ENCODE measurements at places on chromosomes 4 and X.
A peak's percentile ranks its signal among the peaks of the same experiment; 100 is the strongest.

GRCh38 chrX:40530509-40530908 is 50.3 kb upstream of the ATP6AP2 start:
- no peak for DNase-seq

DNA sequence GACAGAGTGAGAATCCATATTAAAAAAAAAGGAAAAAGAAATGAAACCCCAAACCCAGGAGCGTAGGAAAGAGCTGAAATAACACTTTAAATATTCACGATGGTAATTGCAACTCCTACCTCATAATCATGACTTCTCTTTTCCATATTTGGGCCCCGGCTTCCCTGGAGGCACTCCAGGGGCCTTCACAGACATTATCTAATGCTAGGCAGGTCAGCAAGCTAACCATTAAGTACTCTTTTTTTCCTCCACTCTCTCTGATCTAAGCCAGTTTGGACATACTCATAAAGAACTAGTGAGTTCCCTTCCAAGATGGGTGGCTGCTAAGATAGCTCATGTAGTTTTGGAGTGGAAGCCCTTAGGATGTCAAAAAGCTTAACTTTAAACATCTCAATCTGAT is 83.2 kb downstream of the SH3KBP1 start:
- DNase-seq = no peak

DNA sequence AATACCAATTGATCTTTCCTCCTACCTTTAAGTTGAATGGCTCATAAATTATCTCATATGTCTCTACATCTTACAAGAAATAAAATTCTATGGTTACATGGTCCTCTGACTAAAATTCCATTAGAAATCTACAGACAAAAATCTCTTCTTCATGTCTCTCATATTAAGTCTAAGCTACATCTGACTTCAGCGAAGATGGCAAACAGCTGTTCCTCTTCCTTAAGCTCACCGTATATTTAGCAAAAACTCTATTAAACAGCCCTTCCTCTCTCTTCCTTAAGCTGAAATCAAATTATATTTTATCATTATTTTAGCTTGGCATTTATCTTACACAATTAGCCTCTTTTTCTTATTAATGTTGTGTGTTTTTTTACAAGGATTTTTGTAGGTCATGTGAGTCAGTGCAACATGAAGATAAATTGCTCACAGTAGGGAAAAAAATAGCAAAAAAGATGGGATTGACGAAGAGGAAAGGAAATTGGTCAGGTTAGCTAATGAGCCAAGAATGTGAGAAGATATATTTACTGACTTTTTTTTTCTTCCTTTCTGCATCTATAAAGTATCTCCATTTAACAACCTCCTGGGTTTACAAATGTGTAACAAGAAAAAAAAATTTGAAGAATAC is 2412.8 kb downstream of the ARAP2 start:
- no peak for DNase-seq

DNA sequence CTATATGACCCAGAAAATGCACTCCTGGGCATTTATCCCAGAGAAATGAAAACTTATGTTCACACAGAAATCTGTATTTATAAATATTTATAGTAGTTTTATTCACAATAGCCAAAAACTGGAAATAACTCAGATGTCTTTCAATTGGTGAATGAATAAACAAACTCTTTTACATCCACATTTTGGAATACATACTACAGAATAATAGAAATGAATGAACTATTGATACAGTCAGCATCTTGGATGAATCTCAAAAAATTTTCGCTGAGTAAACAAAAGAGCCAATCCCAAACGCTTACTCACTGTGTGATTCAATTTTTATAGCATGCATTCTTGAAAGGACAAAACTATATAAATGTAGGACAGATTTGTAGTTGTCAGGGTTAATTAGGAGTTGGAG is 75.1 kb upstream of the HTR2C start:
- no peak for DNase-seq

GRCh38 chr4:7295911-7296660 is 103.7 kb downstream of the SORCS2 start:
- DNase-seq = peak; percentile 22

DNA sequence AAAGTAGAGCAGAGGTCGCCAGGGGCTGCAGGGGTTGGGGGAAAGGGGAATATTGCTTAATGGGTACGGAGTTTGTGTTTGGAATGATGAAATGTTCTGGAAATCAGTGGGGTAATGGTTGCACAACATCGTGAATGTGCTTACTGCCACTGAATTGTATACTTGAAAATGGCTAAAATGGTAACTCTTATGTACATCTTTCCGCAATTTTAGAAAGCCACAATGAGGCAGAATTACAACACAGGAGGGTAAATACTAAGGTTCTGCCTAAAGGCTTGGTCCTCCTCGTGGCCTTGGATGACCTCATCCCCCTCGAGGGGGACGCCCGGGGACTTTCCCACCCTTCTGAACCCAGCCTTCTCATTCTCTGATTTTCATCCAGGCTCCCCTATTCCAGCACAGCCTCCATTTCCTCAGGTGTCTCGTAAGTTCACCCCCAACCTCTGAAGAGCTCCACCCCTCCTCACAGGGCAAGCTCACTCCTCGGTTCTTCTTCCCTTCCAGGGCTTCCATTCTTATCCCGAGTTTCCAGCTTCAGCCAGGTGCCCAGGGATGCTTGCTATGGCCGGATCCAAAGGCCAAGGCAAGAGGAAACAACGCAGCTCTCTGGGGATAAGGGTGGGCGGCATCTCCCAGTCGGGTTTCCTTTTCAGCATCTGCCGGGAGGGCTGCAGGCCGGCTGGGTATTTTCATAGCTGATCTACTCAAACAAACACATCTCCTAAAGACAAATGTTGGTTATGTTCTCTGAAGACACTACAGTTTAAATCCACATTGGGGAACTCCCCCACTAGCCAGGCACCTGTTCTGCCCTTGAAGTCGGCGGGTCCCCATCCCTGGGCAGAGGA is 71.3 kb upstream of the ACSL1 start:
- DNase-seq = no peak

DNA sequence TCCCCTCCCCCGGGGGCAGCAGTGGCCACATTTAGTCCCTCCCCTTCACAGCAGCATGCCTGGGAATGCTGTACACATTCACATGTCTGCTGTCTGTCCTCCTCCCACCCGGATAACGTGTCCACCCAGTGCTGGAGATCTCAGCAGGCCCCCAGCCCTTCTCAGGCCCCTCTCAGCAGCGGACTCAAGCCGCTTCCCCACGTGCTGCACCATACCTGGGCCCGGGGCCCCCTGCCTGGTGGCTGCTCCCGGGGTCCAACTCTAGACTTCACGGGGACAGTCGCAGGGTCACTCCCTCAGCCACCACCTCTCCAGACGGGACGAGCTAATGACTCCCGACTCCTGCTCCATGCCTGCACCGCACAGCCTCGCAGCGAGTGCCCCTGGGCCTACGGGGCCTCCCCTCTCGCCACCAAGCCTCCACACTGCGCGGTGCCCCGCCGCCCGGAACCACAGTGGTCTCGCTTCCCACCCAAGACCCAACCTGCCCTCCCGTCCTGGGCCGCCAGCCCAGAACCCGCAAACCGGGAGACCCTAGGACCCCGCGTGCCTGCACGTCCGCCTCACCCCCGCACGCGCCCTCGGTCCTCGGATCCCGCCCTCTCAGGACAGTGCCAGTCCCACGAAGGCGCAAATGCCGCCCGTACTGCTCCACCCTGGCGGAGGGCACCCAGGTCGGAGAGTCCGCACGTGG is 1.3 kb upstream of the PCGF3 start:
- DNase-seq = no peak

- peak; percentile 82 for DNase-seq
These were observed 217.6 kb downstream of the ZNF674 start for GRCh38 chrX:46327566-46328115.

DNA sequence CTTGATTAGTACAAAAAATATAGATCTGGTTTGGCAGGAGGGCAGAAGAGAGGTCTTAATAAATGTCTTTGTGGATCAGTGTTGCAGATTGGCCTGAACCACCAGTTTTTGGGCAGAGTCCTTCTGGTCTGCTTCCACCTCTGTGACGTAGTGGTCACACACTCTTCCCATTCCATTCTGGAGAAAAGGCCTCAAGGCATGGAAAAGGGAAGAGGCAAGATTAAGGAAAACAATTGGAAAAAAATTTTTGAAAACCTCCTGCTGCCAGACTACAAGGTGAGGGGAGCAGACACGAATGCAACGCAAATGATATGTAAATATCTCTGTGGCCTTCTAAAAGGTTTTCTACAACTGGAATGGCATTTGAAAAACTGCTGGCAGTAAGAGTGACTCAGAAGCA is 24.3 kb upstream of the FAM47C start:
- DNase-seq = no peak

DNA sequence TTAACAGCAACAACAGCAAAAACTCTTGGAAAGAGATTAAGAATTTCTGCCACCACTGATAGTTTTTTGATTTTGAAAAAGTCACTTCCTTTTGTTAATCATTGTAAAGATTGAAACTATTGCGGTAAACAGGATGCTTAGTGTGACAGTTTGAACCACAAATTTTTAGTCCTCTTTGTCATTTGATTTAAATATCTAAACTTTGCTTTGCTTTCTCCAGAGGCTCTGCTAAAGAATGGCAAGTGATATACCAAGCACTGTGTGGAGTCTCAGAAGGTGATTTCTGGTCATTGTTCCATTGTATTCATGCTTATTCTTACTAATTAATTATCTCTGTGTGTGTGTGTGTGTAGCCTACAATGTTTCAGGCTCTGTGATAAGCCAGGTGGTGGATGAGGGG is 155.6 kb downstream of the BMPR1B start:
- no peak for DNase-seq

GRCh38 chr4:44446191-44446590 is 2.4 kb downstream of the KCTD8 start:
- no peak for DNase-seq

DNA sequence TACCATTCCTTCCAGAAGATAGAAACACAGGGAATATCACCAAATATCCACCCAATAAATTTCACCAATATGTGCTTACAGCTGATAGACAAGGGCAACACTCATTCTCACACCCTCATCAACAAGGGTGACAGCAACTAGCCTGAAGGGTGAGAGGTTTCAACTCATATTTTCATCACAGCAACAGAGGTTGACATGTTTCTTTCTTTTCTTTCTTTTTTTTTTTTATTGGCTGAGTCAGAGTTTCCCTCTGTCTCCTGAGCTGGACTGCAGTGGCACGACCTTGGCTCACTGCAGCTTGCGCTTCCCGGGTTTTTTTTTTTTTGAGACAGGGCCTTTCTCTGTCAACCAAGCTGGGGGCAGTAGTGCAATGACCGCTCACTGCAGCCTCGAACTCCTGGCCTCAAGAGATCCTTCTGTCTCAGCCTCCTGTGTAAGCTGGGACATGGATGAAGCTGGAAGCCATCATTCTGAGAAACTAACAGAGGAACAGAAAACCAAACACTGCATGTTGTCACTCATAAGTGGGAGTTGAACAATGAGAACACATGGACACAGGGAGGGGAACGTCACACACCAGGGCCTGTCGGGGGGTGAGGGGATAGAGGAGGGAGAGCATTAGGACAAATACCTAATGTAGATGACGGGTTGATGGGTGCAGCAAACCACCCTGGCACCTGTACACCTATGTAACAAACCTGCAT is 27.5 kb upstream of the ASMTL start:
- no peak for DNase-seq

GRCh38 chr4:71713611-71714203 is 70.2 kb downstream of the GC start:
- no peak for DNase-seq

DNA sequence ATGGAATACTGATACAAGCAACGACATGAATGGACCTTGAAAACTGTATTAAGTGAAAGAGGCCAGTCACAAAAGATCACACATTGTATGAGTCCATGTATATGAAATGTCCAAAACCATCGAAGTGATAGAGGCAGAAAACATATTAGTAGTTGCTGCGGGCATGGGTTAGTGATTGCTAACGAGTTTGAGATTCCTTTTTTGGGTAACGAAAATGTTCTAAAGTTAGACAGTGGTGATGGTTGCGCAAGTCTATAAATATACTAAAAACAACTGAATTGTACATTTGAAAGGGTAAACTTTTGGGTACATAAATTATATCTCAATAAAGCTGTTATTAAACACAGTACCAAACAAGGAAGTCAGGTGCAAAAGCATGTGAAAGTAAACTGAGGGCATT is 234.5 kb downstream of the FBXW7 start:
- no peak for DNase-seq

- no peak for DNase-seq
These were observed 402.6 kb downstream of the INPP4B start for GRCh38 chr4:142443469-142443868.

DNA sequence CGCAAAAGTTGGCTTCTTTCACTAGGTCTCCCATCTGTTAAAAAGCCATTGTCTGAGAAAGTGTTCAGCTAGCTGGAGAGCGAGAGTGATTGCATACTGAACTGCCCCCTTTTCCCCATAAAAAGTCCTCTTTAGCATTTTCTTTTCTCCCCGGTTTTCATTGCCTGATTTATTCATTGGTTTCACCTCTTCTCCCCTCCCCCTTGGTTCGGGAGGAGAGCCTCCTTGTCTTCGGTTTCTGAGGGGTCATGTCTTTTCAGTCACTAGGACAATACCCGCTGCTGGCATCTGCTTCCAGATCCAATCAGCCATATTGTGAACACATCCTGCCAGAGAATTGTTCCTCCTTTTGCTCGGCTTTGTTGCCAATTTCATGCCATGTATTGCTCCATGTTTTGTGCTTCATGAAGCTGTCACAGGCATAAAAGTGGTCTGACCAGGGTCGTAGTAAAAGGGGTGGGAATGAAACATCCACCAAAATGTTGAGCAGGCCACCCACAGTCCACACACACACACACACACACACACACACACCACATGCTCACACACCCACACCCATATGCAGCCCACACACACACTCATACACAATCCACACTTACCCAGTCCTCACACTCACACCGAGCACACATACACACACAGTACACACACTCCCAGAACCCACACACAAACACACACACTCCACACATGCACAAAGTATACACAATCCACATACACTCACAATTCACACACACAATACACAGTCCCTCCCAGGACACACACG is 136.0 kb downstream of the NKX6-1 start:
- DNase-seq = no peak

- no peak for DNase-seq
These were observed 9.4 kb downstream of the GPRIN3 start for GRCh38 chr4:89298155-89298554.

DNA sequence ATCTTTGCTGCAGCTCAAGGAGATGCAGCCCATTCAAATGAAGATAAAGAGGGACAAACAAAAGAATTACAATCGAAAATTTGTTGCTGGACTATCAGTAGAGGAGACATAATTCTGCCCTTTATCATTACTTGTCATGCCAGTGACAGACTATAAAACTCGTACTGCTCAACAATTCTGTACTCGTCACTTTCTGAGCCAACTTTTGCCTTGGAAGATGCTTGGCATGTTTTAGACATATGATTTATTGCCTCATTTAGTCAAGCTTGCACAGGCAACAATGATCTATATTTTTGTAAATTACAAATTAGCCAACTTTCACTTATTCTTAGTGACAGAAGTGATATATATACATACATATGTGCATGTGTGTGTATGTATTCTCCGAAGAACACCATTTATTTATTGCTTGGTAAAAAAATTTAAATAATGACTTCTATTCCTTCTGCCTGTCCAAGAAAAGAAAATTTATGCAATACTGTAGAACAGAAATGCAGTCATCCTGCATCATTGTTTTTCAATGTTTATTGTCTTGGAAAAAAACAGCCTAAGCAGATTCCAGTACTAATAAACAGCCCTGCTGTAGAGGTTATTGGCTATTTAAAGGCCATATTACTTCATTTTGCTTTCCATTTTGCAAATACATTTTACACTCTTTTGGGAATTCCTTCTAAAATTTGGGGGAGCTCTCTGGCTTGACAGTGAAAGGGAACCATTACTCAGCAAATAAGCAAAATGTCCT is 374.9 kb upstream of the GALNT7 start:
- no peak for DNase-seq

All from MG63 (cell line).